ENCODE measurements at places on chromosomes 2 and 18.

GRCh38 chr2:73177645-73178255 is 24.6 kb upstream of the NOTO start:
- DNase-seq, result no peak

DNA sequence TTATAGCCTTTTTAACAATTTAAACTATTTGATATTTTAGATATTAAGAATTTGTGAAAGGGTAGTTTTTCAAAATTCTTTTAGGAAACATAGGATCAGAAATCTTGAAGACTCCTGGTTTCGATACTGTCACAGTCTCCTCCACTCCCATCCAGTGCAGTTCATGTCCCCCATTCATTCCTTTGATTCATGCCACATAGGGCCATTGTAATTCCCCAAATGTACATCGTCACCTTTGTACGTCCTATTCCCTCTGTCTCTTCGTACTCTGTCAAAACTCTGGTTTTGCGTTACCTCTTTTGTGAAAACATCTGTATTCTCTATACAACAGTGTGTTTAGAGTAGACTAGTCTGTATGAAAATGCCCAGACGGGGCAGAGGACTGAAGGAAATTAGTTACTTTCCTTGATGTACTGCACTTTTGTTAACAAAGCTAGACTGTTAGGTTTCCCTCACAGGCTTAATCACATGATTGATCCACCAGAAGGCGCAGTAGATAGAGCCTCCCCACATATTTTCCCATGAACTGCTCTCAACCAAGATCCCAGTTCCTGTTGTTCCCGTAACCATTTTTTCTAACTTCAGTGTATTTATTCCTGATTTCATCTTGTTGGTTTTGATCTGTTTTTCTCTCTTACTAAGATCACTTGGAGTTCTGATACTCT is 2.5 kb downstream of the MRPL35 start:
- DNase-seq, result no peak

DNA sequence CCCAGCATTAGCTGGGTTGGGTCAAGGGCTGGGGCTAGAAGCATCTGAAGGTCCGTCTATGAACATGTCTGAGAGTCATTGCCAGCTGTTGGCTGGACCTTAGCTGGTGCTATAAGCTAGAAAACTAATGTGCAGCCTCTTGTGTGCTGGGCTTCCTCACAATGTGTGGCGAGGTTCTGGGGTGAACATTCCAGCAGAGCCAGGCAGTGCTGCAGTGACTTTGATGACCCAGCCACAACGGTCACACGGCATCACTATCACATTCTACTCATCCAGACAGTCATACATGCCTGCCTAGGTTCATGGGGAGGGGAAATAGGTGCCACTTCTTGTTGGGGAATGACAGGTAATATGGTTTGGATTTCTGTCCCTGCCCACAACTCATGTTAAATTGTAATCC is 260.5 kb downstream of the CYP26B1 start:
- DNase-seq, result no peak

DNA sequence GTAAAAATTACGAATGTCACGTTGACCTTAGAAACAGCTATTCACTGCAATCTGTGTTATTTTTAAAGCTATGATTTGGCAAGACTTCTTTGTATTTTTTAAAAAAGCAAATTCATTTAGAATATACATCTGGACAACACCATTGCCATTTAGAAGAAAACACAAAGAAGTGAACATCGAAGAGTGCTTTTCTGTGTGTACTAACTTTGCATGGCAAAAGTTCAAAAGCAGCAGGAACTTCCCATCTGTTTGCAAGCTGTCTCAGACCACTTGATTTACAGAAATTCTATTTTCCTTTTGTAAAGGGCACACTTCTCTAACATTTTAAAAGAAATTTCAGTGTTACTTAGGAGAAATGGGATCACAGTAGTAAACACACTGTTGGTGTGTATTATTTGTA is 145.9 kb downstream of the CALCRL start:
- DNase-seq, result no peak

DNA sequence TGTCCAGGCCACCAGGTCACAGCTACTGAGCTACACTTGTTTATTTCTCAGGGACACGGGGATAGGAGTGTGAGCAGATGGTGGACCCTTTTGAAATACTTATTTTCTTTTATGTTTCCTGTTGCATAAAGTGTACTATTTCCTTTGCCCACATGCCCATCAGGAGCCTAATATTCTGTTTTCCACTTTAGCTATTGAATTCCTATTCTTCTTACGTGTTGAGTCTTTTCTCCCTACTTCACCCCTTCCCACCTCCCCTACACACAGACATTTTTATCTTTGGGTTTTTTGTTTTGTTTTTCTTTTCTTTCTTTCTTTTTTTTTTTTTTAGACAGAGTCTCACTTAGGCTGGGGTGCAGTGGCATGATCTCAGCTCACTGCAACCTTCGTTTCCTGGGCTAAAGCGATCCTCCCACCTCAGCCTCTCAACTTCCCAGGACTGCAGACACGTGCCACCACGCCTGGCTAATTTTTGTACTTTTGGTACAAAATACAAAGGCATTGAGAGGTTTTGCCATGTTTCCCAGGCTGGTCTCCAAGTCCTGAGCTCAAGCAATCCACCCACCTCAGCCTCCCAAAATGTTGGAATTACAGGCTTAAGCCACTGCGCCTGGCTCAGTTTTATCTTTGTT is 5.2 kb upstream of the GPR55 start:
- no peak for DNase-seq

GRCh38 chr18:79904357-79905147 is 46.9 kb downstream of the SLC66A2 start:
- no peak for DNase-seq

DNA sequence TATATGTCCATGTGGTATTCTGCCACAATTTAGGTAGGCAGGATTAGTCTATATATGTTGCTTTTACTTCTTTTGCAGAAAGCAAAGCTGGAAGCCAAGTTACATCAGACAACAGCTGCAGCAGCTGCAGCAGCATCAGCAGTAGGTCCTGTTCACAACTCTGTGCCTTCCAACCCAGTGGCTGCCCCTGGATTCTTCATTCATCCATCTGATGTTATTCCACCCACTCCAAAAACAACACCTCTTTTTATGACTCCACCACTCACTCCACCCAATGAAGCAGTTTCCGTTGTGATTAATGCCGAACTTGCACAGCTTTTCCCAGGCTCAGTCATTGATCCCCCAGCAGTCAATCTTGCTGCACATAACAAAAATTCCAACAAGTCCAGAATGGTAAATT is 107.6 kb downstream of the BIRC6 start:
- no peak for DNase-seq

DNA sequence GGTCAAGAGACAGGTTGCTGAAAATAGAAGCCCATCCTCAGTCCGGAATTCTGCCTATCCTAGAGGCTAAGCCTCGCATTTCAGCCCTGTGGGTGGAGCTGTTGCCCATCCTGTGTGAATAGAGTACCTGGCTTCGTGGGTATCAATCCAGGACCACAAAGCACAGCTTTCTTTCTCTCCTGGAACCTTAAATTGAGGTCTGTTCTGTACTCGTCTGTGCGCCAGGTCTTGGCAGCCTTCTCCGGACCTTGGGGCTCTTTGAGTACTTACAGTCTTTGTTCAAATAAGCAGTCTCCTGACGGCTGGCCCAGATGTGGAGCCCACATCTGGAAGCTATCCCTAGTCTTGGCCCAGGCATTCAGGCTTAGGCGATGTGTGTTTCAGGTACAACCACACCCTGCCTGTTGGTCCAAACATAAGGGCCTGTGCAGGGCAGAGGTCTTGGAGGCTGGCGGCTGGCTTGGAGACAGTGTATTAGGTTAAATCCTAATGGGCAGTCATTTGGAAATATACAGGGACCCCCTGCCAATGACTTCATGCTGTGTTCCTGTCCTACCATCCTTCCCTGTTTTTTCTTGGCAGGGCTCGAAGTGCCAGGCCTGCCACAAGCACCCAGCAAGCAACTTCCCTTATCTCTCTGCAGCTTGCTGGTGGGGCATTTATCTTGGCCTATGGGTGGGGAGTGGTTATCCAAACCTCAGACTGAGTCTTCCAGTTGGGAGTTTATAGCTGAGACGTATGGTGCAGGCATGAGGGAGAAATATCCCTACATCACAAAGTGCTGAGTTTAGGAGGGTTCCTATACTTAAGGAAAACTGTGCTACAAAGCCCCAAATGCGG is 294.1 kb downstream of the BCL2 start:
- no peak for DNase-seq

DNA sequence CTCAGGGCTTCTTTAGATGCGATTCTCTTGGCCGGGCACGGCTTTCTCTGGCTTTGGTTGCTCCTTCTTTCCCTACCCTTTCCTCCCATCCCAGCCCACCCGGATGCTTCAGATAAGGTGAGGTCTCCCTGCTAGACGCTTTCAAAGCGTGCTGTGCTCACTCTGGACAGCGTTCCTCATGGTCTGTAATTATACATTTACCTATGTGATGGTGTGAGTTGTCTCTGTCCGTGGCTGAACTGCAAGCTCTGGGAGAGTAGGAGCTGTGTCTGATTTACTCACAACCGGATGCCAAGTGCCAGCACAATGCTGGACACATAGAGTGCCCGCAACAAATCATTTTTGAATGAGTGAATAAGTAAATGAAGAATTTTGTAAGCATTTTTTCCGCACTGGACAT is 26.8 kb upstream of the PNPT1 start:
- DNase-seq, result no peak

GRCh38 chr2:156156580-156156979 is 175.9 kb downstream of the NR4A2 start:
- DNase-seq, result no peak

DNA sequence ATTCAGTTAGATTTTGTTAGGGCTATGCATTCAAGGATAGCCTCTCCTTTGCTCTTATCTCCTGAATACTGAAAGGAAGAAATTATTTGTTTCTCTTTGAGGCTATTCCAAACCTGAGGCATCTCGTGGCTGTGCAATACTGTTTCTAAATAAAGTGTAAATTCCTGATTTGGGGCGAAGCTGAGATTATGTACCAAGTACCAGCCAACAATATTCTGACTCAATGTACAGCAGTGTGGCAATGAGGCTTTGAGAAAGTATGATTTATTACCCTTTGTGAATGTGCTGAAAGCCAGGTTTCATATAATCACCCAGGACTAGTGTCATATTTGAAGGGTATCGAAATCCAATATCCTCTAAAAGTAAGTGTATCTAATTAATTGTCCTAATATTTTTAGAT is 113.5 kb downstream of the MEIS1 start:
- no peak for DNase-seq

DNA sequence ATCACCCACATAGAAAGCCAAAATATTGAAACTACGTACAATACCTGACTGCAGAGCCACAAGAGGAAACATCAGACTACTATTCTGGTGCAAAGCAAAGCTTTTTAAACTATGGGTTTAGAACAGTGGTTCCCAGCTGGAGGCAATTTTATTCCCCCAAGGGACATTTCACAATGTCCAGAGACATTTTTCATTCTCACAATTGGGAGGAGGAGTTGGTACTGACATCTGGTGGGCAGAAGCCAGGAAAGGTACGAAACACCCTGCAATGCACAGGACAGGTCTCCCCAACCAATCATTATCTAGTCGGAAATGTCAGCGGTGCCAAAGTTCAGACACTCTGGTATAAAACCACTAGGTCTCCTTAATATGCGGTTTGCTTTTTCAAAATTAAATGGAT is 88.4 kb upstream of the ARL5A start:
- no peak for DNase-seq

- DNase-seq, result peak; percentile 7
These were observed 510 bp downstream of the NCKAP1 start for GRCh38 chr2:183037553-183038340.

DNA sequence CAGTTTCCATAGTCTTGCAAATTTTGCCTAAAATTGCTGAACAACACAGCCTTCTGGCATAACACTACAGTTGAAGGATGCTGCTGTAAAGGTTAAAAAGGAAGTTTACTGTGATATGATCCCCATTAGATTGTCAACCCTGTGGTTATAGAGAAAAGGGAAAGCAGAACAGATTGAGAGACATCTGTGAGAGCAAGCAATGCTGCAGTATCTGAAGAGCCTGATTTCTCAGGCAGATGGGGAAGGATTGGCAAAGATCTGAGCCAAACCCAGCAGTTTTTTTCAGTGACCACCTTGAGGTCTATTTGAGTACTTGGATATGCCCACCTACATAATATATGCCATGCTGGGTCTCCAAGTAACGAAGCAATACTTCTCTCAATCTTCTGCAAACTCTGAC is 8.5 kb upstream of the ST8SIA3 start:
- DNase-seq, result no peak

- no peak for DNase-seq
These were observed 143.5 kb downstream of the SH3RF3 start for GRCh38 chr2:109272461-109272860.

DNA sequence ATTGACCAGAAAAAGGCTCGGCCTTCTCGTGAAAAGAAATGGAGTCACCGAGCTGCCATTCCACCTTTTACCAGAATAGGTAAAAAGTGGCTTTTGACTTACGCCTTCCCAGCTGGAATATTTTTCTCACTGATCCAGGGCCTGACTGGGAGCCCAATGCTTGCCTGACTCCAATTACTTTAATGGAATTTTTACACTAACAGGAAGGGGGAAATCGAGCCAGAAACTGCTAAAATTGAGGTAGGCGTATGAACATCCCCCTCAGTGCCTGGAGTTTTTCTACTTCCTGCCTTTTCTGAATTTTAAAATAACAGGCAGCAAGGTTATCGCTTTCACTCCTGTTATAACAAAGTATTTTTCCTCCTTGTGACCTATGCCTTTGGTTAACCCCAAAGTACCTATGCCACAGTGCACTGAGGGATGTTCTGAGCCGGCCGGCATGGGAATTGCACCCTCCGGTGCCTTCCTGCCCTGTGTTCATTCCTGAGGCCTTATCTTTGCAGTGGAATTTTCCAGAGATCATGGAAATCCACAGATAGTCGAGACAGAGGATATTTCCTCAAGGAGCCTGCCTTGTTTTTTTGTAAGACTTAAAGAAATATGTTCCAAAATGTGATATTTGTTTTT is 18.3 kb upstream of the RPL31 start:
- no peak for DNase-seq

DNA sequence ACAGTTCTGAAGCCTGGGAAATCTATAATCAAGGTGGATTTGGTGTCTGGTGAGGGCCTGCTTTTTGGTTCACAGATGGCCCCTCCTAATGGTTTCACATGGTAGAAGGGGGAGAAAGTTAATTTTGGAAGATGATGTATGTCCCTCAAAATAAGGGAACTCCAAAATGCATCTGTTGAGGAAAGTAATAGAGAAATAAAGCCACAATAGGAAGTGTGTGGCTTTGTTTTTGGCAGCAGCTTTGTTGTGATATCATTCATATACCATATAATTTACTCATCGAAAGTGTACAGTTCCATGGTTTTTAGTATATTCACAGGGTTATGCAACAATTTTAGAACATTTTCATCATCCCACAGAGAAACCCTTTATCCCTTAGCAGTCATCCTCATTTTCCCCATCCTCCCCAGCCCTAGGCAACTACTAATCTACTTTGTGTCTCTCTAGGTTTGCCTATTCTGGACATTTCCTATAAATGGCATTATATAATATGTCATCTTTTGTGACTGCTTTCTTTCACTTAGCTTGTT is 274.0 kb upstream of the FAM98A start:
- DNase-seq, result no peak

GRCh38 chr2:120243211-120243610 is 9.4 kb upstream of the RALB start:
- DNase-seq, result no peak

- no peak for DNase-seq
These were observed 43.7 kb upstream of the APCDD1 start for GRCh38 chr18:10410472-10411308.

All from OCI-LY7 (cell line).